ENCODE measurements at places on chromosomes 5 and 9. TPM values are rescaled to one million over a fixed set of nuclear protein-coding genes. Genes with fewer than 3 reads are reported as not detected.

DNA sequence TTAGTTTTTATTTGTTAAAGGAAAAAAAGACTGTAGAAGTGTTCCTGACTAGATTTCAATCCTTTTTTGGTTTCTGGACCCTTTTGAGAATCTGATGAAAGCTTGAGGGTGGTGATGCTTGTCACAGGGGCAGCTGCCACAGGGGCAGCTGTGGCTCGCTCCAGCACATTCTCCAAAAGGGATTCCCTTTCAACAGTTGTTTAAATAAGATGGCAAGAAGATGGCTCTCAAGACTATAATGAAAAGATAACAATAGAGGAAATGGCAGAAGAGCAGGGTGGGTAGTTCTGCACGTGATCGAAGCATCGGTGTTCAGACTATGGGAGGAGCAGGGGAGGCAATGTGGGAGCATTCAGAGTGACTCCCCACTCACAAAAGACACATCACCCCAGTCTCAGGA lies 46.5 kb upstream of the TNFAIP8 start:
- no peak for DNase-seq

- DNase-seq = no peak
These were observed 41.0 kb downstream of the BASP1 start for GRCh38 chr5:17258431-17258830.

- DNase-seq = no peak
These were observed 42.3 kb upstream of the MCTP1 start for GRCh38 chr5:95327211-95327610.

Gene PCDHA12
- total RNA-seq = 9.5 TPM

Gene ITK
- total RNA-seq = not detected

All from cardiac muscle cell (in vitro differentiated cells and primary cell).